Lower lobe of right lung (tissue), 2 donors: ENCODE measurements at places on chromosomes 12 and 14. TPM values are rescaled to one million over a fixed set of nuclear protein-coding genes. Genes with fewer than 3 reads are reported as not detected.
A peak's percentile ranks its signal among the peaks of the same experiment; 100 is the strongest.

GRCh38 chr12:130540376-130540775, 175.7 kb downstream of the RIMBP2 start:
- no peaks in the 10 kb centered on the region for H3K36me3 ChIP-seq
- DNase-seq, result no peak
- no peak overlapping the region for H3K27ac ChIP-seq

GRCh38 chr14:58243790-58244555, 670 bp upstream of the PSMA3 start:
- H3K27me3 ChIP-seq, result no peaks in the 10 kb centered on the region
- DNase-seq, result no peak
- peak overlapping the region; percentile 97 for H3K27ac ChIP-seq
- peak overlapping the region; percentile 92 for H3K4me3 ChIP-seq
- H3K4me1 ChIP-seq, result peaks cover 43% of the 10 kb centered on the region

DNA sequence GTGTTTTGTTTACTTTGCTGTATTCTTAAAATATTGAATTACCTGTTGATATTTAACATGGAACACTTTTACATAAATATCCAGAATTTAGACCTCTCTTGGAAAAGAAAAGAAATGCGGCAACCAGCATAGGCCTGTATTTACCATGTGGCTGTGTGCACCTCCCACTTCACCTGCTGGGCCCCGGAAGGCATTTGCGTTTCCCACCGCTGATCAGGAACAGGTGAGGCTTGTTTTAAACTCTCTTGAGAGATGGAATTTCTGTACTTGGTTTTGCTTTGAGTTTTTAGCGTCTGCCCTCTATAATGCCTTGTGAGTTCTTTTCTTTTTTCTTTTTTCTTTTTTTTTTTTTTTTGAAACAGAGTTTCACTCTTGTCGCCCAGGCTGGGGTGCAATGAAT, 124.2 kb downstream of the GLT1D1 start:
- H3K4me3 ChIP-seq, result no peak overlapping the region
- no peak overlapping the region for H3K27ac ChIP-seq
- H3K36me3 ChIP-seq, result no peaks in the 10 kb centered on the region

DNA sequence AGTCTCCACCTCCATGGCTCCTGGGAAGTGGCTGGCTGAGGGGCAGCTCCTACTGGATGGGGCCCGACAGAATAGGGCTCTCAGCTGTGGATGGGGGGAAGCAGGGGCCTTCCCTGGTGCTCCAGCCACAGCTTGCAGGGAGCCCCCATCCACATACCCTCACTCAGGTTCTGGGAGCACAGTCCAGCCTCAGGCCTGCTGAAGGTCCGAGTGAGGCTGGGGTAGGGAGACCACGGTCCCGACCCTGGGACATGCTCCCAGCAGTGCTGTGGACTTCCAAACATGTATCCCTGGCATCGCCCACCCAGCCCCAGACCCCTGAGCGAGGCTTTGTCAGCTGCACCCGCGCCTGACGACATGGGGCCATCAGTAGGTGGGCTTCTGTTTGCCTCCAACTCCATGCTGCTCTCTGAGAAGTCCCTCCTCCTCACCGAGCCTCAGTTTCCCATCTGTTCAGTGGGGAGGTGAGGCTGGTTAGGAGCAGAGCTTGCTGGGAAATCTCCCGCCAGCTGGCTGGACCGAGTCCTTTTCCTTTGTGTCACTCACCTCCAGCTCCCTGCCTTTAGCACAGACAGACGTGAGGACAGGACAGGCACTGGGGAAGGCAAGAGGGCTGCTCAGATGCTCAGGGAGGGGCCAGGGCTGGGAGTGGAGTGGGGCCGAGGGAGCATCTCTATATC, 9.1 kb upstream of the ATG101 start:
- no peak overlapping the region for H3K4me3 ChIP-seq
- H3K4me1 ChIP-seq, result peaks cover 8% of the 10 kb centered on the region
- DNase-seq, result no peak
- no peak overlapping the region for H3K27ac ChIP-seq
- H3K36me3 ChIP-seq, result peaks cover 41% of the 10 kb centered on the region

- no peaks in the 10 kb centered on the region for H3K27me3 ChIP-seq
- no peaks in the 10 kb centered on the region for H3K36me3 ChIP-seq
Measured at GRCh38 chr14:49972823-49973222, 79.9 kb downstream of the ARF6 start.

GRCh38 chr14:73712540-73713180, 1.5 kb downstream of the PNMA1 start:
- DNase-seq, result no peak
- H3K36me3 ChIP-seq, result peaks cover 22% of the 10 kb centered on the region
- H3K27me3 ChIP-seq, result no peaks in the 10 kb centered on the region
- peak overlapping the region; percentile 88 for H3K4me3 ChIP-seq

- no peak for DNase-seq
- H3K4me3 ChIP-seq, result no peak overlapping the region
- H3K27ac ChIP-seq, result no peak overlapping the region
- H3K4me1 ChIP-seq, result peaks cover 14% of the 10 kb centered on the region
- H3K27me3 ChIP-seq, result no peaks in the 10 kb centered on the region
- no peaks in the 10 kb centered on the region for H3K36me3 ChIP-seq
Measured at GRCh38 chr12:2161473-2161872, 108.7 kb downstream of the CACNA1C start.

- H3K4me3 ChIP-seq, result no peak overlapping the region
- no peaks in the 10 kb centered on the region for H3K27me3 ChIP-seq
Measured at GRCh38 chr12:69884386-69884785, 59.4 kb downstream of the MYRFL start.

- peaks cover 60% of the 10 kb centered on the region for H3K36me3 ChIP-seq
- H3K4me3 ChIP-seq, result no peak overlapping the region
- peak overlapping the region; percentile 97 for H3K27ac ChIP-seq
- DNase-seq, result no peak
Measured at GRCh38 chr12:47799357-47799955, 20.2 kb downstream of the HDAC7 start.

GRCh38 chr12:26728205-26729050, 104.6 kb downstream of the ITPR2 start:
- no peaks in the 10 kb centered on the region for H3K27me3 ChIP-seq
- peaks cover 36% of the 10 kb centered on the region for H3K4me1 ChIP-seq
- DNase-seq, result no peak
- H3K27ac ChIP-seq, result no peak overlapping the region
- no peak overlapping the region for H3K4me3 ChIP-seq

GRCh38 chr12:2752676-2753371, 41.9 kb upstream of the FKBP4 start:
- peak; percentile 77 for DNase-seq
- no peaks in the 10 kb centered on the region for H3K36me3 ChIP-seq
- no peak overlapping the region for H3K27ac ChIP-seq
- H3K27me3 ChIP-seq, result peaks cover 7% of the 10 kb centered on the region
- no peaks in the 10 kb centered on the region for H3K4me1 ChIP-seq

DNA sequence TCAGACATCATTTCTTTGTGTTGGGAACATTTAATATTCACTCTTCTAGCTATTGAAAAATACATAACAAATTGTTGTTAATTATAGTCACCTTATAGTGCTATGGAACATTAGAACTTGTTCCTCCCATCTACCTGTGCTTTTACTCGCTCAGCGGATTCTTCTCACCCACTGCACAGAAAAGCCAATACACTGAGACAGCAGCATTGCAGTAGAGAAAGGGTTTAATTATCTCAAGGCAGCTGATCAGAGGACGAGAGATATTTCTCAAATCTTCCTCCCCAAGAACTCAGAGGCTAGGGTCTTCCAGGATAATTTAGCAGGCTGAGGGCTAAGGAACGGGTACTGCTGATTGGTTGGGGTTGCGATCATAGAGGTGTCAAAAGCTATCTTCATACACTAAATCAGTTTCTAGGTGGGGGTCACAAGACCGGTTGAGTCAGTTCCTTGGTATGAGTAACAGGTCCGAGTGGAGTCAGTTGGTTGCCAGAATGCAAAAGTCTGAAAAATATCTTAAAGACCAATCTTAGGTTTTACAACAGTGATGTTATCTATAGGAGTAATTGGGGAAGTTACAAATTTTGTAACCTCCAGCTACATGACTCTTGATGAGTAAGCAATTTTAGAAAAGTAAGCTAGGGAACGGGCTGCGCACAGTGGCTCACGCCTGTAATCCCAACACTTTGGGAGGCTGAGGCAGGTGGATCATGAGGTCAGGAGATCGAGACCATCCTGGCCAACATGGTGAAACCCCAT, 173.1 kb downstream of the FBXL14 start:
- no peak overlapping the region for H3K4me3 ChIP-seq
- H3K27me3 ChIP-seq, result no peaks in the 10 kb centered on the region
- H3K27ac ChIP-seq, result no peak overlapping the region
- peaks cover 5% of the 10 kb centered on the region for H3K4me1 ChIP-seq
- DNase-seq, result no peak

- DNase-seq, result no peak
- no peaks in the 10 kb centered on the region for H3K36me3 ChIP-seq
- no peak overlapping the region for H3K4me3 ChIP-seq
Measured at GRCh38 chr14:55303125-55303499, 31.9 kb downstream of the FBXO34 start.

GRCh38 chr14:67409461-67409860, 2.5 kb downstream of the PLEK2 start:
- H3K27me3 ChIP-seq, result peaks cover 7% of the 10 kb centered on the region
- peaks cover 19% of the 10 kb centered on the region for H3K4me1 ChIP-seq
- no peak overlapping the region for H3K4me3 ChIP-seq
- no peak for DNase-seq
- no peaks in the 10 kb centered on the region for H3K36me3 ChIP-seq

P3H3 gene
- 7.0 TPM for total RNA-seq

ASIC1 gene
- 1.6 TPM for total RNA-seq

SGPP1 gene
- total RNA-seq, result 20.8 TPM

CPNE6 gene
- total RNA-seq, result not detected

MFAP5 gene
- total RNA-seq, result 50.2 TPM

BMP4 gene
- 11.5 TPM for total RNA-seq

CEBPE gene
- 0.32 TPM for total RNA-seq

CACNA2D4 gene
- total RNA-seq, result 7.0 TPM

DEPDC4 gene
- total RNA-seq, result 2.0 TPM
